NCI-H2081 treated with DMSO at 0.1 percent for 48 hours (cell line): ENCODE measurements at places on chromosomes 6 and 20.

GRCh38 chr6:131045139-131045538 lies 17.9 kb downstream of the EPB41L2 start:
- no peak for DNase-seq

DNA sequence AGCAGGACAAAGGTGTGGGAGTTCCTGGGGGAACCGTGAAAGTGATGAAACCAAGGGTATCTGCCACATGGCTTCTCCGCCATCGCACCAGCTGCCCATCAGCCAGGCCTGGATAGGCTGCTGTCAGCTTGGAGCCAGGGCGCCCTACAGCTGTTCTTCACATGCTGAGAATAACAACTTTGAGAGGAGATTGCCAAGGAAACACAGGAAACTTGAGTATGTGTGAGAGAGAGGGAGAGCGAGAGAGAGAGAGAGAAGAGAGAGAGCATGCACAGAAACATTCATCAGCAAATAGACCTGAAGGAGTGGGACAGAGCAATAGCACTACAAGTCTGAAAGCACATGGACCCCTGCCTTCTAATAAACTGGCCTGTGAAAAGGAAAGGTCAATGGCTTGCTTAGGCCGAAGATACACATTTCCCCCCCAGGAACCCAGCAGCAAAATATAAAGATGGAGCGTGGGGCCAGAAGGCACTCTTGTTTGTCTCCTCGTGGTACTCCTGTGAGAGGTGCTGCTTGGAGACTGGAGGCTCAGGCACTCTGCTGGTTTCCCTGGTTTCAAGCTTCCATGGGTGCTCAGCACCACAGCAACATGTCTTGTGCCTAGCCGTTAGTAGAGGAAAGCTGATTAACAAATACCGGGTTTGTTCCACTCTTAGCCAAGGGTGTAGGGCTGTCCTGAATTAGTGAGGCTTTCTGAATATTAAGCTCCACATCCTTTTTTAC lies 53.0 kb downstream of the SNAP25 start:
- DNase-seq = no peak

GRCh38 chr6:16421462-16421960 lies 183.1 kb downstream of the GMPR start:
- DNase-seq = no peak

DNA sequence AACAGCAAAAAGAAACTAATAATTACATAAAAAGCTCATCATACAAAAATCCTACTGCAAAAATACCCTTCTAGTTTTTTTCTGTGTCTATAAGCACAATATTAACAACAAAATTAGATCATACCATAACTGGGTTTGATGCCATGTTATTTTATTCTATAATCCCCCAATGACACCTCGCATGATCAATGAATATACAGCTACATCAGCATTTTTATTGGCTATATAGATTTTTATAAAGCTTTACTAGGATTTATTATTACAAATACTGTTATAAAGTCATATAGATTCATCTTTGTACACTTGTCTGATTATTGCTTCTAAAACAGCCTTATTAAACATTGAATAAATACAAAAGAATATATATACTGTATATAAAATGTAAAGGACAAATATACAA lies 45.1 kb upstream of the GLP1R start:
- no peak for DNase-seq

DNA sequence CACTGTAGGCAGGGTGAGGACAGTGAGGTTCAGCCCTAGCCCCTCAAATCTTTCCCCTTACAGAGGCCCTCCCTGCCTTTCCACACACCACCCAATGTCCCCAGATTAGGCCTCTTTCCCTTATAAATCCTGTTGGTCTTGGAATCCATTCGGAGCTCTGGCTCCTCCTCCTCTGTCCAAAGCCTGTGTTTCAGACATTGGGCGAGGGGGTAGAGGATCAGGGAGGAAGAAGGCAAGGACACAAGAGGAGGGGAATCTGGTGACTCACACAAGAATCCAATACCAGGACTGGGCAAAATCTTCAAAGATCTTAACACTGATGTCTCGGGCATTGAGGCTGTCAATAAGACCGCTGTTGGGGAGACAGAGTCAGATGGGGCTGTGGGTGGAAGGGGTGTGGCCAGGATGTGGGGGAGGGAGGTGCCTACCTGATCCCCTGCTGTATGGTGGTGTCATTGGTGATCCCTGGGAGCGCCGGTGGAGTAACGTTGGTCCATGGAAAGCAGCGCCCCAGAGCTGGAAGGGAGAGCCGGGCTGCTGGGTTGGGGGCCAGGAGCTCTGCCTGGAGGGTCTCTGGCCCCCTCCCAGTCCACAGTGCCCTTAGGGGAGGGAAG lies 7.6 kb downstream of the SLC44A4 start:
- DNase-seq = no peak

GRCh38 chr20:11144114-11144950 lies 470.5 kb upstream of the JAG1 start:
- DNase-seq = no peak

DNA sequence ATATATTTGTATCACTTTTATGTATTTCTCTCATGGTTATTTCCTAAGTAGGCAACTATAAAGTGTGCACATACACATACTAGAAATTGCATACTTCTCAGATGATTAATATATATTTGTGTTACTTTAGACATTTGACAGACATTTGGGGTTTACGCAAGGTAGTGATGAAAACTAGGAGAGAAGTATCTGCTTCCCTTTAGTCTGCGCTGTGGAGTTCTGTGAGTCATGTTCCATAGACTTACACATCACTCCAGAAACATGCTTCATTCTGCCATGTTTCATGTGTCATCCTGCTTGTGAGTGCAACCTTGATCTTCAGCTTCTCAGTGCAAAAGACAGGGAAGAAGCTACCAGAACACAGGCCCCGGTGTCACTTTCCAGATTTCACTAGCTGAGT lies 200.7 kb upstream of the BMP2 start:
- no peak for DNase-seq
